Osteocyte (in vitro differentiated cells): ENCODE measurements at places on chromosomes 16 and 17.

- DNase-seq, result no peak
Measured at GRCh38 chr17:17091856-17092756, 49.8 kb downstream of the MPRIP start.

DNA sequence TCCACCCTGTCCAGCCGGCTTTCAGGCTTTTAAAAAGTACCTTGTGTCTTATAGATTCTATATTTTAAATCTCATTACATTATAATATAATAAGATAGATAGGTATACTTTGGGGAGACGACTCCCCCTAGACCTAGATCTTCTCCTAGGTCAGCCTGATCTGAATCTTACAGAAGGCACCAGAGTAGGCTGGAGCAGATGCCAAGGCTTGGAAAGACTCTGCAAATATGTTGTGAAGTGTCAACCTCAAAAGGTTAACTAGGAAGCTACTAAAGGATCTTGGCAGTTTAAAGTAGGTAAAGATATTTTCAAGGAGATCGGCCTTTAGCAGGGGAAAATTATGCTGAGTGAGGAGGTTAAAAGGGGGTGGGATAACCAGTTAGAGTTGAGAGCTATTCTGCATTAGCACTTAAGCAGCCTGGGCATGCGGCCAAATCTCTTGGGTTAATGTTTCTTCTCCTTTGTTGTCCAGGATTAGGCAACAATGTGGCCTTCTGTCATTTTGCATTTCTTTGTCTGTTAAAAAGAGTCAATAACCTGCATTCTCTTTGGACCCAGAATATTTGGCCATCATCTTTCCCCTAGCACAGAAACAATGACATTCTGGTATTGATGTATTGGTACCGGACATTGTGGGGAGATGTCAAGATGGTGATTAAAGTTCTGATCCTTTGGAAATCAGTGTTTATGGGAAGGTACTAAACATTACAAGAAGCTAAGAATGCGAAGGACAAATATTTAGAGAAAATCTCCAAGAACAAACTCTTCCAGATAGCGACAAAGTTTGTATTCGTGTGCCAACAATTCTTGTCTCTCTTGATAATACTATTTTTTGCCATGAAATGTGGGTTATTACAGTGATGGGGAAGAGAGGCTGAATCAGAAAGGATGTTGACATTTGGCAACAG, 51.2 kb upstream of the DHX40 start:
- peak; percentile 66 for DNase-seq

DNA sequence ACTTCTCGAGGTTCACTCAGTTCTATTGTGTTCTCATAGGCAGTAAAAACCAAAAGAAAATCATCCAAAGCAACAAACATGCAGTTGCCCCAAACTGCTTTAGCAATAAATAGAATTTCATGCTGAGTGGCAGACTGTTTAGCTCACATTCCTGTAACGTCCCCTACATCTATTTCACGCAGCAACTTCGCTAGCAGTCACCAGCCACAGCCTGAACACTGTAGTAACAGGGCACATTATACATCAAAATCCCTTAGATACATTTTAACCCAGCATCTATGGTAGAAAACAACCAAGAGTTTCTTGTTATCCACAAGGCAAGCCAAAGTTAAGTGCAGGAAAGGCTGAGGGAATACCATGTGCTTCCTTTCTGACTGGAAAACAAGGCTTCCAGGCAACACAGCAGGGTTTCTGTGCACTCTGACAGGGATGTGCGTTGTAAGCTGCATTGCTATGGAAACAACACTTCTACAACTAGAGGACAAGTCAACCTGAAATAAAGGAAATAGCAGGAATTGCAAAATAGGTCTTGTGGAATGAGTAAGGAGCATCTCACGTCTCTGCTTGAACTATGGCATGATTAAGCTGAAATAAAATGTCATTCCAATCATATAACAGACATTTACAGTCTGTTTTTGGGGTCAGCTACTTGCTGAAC, 55.4 kb downstream of the CFDP1 start:
- DNase-seq, result peak; percentile 89

- no peak for DNase-seq
Measured at GRCh38 chr17:29617125-29617480, 5.6 kb downstream of the CORO6 start.

- no peak for DNase-seq
Measured at GRCh38 chr17:76612977-76613851, 27.6 kb upstream of the ST6GALNAC2 start.

- DNase-seq, result peak; percentile 97
Measured at GRCh38 chr16:29290631-29291247, 115.8 kb downstream of the NPIPB11 start.

GRCh38 chr17:41054025-41054424, 1.0 kb downstream of the KRTAP2-2 start:
- DNase-seq, result no peak

DNA sequence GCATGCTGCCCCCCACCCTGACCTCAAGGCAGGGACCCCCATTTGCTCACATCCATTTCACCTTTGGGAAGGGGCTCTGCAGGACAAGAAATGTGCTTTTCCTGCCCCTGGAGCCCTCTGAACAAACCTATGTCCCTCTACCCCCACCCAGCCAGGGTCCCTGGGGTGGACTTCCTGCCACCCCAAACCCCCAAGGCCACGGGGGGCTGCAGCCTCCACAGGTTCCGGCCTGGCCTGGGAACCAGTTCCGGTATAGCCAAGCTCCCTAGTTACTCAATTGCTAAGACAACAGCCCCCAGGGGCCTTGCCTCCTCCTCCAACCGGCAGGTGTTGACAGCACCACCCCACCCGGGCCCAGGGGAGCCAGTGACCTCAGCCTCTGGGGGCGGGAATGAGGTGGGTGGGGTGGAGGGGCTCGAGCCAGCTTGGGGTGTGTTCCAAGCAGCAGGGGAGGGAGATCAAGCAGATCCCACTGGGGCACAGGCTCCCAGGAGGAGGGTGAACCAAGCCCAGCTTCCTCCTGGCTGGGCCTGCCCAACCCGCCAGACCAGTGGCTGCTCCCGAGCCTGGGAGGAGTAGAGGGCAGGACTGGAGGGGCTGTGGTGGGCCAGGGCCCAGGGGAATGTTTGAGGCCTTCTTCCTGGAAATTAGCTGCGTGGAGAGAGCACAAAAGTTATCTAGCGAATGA, 6.6 kb downstream of the PNMT start:
- DNase-seq, result no peak

DNA sequence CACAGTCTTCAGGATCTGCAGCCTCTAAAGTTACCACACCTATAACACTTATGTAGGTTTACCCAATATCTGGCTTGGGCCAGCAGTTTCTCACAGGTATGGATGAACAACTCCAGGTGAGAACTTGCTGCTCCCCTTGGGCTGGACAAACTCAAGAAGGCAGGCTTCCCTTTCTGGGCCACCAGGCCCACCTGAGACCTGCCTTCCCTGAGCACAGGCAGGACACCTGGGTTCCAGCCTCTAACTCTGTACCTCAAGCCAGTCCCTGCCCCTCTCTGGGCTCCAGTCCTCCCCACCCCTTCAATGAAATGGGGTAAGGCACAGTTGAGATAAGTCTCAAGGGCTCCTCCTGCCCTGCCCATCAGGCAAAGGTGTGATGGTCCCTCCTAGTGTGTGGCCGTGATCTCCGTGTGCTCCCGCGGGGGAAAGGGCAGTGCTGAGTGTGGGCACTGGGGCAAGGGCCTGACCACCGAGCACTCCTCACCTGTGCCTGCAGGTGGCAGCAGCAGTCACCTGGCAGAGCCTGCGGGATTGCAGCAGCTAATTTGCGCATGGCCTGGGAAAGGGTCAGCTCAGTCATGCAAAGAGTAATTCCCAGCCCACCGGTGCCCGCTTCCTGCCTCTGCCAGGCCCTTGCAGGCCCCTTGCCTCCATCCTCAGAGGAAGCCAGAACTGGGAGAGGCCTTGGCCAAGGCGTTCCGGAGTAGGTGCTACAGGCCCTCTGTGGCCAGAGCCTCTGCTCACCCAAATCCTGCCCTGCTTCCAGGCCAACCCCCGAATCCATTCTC, 28.2 kb upstream of the ADGRG1 start:
- DNase-seq, result peak; percentile 82

DNA sequence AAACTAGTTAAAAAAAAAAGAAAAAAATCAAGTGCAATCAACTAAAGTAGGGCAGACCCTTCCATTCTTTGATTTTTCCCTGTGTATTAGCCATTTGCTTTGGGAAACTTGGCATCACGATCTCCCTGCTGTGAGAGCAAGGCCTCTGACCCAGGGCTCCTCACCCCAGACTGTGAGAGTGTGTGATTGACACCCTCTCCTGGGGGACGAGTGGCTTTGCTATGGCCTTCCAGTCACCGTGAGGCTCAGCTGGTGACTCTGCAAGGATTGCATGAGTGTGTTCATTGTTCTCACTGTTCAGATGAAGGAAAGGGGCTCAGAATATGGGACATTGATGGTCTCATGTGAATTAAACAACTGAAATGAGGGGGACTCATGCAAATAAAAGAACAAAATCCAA, 69.0 kb upstream of the BCAR1 start:
- no peak for DNase-seq

- DNase-seq, result no peak
Measured at GRCh38 chr17:6069539-6070429, at the start of gene WSCD1. WSCD1 (plus strand) TSS chr17:6070379; CDS start chr17:6080659, 10,280 bp downstream.

GRCh38 chr17:73591296-73592078, 52.8 kb downstream of the SDK2 start:
- DNase-seq, result no peak

DNA sequence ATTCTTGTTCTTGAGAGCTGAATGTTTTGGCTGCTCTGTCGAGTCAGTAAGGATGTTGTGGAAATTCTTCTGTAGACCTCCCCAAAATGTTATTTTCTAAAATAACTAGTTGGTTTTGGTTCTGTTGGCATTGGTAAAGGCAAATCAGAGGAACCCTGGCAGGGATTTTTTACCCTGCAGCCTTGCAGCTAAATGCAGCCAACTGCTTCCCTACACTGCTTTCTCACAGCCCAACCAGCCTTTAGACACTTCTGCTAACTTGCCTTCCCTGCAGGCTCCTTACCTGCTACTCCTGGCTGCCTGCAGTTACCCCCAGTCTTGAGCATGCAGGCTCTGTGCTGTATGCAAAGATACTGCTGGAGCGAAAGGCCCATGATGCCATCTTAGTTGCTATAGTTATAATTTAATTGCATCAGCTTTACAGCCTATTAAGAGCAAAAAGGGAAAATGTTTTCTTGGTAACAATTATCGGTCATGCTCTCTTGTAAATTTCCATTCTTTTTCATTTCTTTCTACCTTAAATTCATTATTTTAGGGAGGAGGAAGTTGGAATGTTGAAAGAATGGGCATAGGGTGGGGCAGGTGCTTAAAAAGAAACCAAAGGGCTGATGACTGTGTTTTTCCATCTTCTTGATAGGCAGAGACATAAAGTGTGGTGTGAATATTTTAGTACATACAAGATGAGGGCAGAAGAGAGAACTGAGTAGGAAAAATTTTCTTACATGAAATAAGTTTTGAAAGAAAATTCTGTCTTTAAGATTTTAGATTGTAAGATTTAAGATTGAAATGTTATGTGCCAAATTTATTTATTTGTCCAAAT, 20.0 kb downstream of the NUP93 start:
- no peak for DNase-seq

DNA sequence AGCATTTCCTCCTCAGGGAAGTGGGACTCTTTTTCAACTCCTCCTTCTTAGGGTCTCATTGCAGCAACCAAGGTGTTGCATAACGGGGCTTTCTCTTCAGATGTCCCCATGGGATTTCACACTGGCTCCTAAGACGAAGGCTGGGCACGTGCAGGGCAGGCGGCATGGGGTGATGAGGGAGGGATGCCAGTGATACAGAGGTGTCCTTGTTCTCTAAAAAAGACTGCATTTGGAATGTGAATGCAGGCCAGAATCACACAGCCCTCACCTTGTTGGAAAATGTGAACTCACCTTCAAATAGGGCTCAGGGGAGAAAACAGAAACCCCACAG, 105.6 kb downstream of the XYLT1 start:
- DNase-seq, result no peak

- DNase-seq, result no peak
Measured at GRCh38 chr17:8464941-8465340, 29.3 kb downstream of the NDEL1 start.

- DNase-seq, result no peak
Measured at GRCh38 chr17:72602517-72603419, 481.9 kb downstream of the SOX9 start.

GRCh38 chr17:37815536-37815935, 70.7 kb upstream of the HNF1B start:
- DNase-seq, result no peak

DNA sequence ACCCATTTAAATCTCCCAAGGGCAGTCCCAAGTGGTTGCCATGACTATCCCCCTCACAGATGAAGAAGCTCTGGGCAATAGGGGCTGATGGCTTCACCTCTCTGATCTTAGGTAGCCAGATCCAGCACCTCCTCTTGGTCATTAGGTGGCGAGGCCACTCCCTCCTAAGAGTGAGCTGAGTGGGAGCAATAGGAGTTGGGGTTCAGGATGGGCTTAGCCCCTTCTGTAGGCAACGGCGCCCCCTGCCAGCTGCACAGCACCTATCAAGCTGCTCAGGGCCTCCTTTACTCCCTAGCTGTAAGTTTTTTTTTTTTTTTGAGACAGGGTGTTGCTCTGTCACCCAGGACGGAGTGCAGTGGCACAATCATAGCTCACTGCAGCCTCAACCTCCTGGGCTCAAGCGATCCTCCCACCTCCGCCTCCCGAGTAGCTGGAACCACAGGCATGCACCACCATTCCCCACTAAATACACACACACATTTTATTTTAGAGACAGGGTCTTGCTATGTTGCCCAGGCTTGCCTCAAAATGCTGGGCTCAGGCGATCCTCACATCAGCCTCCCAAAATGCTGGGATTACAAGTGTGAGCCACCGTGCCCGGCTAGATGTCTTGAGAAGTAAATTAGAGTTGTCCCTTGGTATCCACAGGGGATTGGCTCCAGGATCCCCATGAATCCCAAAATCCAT, 3.5 kb upstream of the RRAD start:
- DNase-seq, result no peak

DNA sequence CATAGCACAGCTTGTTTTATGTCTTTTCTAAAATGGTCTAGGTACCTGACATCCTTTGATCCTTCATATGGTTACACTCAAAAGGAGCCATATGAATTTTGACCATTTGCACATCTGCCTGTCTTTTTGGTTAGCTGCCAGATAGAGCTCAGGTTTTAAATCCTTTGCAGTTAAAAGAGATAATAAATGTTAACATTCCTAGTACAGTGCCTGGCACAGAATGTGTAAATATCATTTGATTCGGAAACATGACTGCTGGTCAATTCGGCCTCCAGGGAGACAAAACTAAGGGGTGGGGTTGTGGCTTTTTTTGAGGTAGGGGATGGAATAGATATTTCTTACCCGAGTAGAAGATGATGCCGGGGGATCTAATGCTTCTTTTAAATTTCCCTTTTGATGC, 64.2 kb downstream of the FTO start:
- no peak for DNase-seq

- DNase-seq, result no peak
Measured at GRCh38 chr16:85302018-85302847, 190.0 kb upstream of the CIBAR2 start.

DNA sequence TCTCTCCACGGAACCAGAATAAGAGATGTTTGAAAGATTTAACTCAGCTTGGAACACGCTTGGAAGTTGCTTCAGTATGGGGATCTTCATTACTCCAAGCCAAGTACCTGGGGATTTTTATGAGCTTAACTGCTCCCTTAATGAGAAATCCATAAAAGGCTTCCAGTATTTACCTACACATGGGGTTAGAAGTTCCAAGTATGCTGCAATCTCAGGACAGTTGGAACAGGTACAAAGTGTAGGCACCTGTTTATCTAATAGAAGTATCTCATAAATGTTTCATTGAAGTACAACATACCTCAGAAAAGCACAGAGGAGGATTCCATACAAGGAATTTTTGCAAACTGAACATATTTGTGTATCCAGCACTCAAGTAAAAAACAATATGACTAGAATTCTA, 161.6 kb upstream of the PIRT start:
- no peak for DNase-seq
